ENCODE measurements at places on chromosomes 16 and 17.
A peak's percentile ranks its signal among the peaks of the same experiment; 100 is the strongest.

GRCh38 chr16:89120281-89120680, 26.6 kb downstream of the ACSF3 start:
- DNase-seq: no peak

DNA sequence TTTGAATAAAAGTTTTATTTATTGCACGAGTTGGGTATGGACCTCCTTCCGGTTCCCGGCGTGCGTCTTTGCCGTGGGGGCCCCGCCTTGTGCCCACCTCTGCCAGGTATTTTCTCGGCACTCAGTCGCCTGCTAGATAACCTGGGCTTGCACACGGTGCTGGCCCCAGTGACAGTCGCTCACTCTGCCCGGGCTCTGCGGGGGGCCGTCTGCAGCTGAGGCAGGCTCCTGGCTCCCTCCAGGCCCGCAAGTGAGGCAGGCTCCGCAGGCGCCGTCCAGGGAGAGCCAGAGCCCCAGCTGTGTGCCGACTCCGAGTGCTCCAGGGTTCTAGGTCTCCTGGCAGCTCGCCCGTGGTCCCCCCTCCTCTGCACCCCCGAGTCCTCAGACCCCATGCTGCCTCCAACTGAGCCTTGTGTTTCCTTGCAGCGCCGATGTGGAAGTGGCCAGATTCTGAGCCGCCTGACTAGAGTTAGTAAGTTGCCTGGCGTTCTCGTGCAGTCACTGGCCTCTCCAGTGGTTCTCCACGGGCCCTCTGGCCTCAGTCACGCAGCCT, 54.7 kb upstream of the PVALEF start:
- no peak for DNase-seq

DNA sequence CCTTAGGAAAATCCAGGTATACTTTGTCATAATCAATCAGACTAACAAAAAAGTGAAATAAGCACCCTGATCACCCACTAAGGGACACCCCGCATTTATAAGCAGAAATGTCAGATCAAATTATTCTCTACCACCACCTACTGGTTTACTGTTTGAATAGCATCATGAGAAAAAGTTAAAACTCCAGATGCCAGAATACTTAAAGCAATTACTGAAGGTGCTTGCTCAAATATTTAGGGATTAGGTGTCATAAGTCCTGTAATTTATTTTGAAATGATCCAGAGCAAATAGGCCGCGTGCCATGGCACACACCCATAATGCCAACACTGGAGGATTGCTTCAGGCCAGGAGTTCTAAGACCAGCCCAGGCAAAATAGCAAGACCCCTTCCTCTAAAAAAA, 2.3 kb downstream of the TOP2A start:
- peak; percentile 53 for DNase-seq

GRCh38 chr17:34412965-34413441, 50.0 kb upstream of the CCL1 start:
- DNase-seq: peak; percentile 11

- DNase-seq: no peak
Observed at GRCh38 chr16:81310045-81310644, 4.6 kb upstream of the GAN start.

DNA sequence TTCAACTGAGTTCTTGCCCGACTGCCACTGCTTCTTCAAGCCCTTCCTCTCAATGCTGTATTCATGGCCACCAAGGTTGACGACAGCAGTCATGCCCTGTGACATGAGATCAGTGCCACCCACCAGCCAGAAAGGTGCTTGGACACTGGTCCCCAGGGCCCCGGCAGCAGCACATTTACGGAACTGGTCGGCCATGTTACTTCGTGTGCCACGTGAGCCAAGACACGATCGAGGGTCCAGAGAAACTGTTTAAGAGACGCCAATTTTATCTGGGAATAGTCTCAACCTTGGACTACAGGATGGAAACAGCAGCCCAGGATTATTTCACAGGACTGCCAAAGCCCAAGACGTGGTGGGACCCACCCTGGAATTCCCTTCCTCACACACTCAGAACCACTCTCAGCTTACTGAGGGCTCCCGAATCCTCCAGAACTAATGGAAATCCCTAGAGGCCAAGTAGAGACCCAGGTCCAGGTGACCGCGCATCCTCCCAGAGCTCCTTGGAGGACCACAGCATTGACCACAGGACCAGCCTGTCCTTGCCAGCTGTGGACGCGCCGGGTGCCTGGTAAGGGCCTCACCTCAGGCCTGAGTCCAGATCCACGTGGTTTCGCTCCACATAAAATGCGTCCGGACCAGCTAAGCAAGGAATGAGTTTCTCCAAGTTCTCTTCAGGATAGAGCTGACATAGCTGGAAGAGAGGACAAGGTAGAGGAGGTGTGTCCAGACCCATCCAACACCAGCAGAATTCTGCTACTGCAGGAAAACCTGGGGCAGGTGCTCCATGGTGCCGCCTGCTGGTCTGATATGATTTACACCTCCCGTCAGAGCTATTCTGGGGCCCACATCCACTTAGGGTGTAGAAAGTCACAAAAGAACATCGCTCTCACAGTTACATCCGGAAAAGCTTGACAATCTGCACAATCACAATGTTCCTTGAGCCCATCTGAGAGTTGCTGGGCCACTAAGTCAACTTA, 28.2 kb downstream of the MAP1LC3B start:
- no peak for DNase-seq

DNA sequence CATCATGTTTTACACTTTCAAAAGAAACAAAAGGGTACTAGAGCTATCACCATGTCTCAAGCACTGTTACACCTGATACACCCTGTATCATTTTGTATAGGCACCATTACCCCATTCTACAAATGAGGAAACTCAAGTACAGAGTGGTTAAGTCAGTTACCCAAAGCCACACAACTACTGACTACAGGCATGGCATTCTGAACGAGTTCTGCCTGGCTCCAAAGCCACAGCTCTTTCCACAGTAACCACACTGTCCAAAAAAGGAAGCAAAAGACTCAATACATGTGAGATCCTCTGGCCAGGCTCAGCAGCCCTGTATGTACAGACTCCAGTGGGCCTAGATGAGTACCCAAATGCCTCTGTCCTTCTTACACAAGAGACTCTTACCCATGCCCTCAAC, 4.7 kb downstream of the DYNC1LI2 start:
- DNase-seq: no peak

GRCh38 chr17:321386-321941, 31.1 kb downstream of the RPH3AL start:
- DNase-seq: no peak

DNA sequence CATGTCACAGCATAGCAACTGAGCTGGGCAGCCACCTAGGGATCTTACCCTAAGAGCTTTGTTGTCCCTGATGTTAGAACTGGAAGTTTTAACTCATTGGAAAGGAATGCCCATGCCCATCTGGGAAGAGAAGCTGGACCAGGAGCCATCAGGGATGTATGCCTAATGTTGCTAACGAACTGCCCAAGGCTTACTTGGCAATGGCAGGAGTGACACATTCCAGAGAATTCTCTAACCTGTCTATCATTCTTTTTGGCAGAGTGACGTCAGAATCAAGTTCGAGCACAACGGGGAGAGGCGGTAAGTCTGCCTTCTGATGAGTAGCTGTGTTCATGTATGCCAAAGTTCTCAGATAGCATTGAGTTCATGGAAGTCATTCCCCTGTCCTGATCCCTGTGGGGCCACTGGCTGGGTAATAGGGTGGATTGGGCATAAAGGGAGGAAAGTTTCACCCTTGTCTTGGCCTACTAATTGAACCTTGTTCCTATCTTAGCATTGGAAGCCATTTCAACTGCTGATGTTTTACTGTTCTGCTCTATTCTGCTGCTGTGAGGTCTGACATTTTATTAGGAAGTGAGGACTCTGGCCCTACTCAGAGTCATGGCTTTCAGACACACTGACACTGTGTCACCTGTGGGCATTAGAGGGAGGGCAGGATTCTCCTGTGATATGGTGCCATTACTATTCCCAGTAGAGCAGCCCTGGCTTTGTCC, 23.7 kb downstream of the MAP3K3 start:
- no peak for DNase-seq

GRCh38 chr17:50832267-50832863, 3.0 kb upstream of the WFIKKN2 start:
- no peak for DNase-seq

GRCh38 chr17:55023626-55024025, 55.1 kb downstream of the STXBP4 start:
- DNase-seq: no peak

- no peak for DNase-seq
Observed at GRCh38 chr17:7222093-7222971, 2.6 kb downstream of the ACADVL start.

- DNase-seq: no peak
Observed at GRCh38 chr16:86476956-86477534, 33.3 kb upstream of the FOXF1 start.

GRCh38 chr16:2031081-2031577, 4.4 kb downstream of the NHERF2 start:
- no peak for DNase-seq

DNA sequence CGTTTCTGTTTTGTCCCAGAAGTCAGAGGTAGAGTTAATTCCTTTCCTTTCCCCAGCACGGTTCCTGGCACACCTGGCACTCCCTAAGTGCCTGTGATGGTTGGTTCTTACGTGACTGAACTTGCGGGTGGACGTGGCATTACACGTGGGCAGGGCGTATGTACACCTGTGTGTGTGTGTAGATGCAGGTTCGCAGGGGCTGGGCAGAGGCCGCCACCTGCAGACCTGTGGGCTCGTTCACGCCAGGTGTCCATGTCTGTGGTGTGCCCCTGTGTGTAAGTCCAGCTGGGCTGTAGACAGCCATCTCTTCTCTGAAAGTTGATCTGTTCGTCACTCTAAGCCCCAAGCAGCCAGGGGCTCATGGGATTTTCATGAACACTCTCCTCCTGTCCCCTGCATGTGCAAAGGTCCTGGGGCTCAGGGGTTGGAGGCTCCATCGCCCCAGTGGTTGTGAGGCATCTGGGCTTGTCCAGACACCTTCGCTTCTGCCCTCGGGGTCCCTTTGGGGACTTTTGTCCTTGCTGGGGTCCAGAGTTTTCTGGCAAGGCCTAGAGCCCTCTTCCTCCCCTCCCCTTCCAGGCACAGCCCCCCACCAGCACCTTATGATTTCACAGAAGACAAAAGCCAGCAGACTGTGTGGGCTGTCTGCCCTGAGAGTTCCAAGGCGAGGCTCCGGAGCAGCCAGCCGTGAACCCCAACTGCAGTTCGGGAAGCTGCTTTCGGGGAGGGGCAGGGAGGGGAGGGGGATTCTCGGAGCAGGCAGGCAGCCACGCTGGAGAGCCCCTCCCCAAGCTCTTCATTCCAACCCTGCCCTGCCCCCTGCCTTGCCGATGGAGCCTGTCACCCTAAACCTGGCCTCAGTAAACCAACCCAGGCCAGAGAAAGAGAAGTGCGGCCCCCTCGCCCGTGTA, 5.4 kb upstream of the FSCN2 start:
- DNase-seq: no peak

DNA sequence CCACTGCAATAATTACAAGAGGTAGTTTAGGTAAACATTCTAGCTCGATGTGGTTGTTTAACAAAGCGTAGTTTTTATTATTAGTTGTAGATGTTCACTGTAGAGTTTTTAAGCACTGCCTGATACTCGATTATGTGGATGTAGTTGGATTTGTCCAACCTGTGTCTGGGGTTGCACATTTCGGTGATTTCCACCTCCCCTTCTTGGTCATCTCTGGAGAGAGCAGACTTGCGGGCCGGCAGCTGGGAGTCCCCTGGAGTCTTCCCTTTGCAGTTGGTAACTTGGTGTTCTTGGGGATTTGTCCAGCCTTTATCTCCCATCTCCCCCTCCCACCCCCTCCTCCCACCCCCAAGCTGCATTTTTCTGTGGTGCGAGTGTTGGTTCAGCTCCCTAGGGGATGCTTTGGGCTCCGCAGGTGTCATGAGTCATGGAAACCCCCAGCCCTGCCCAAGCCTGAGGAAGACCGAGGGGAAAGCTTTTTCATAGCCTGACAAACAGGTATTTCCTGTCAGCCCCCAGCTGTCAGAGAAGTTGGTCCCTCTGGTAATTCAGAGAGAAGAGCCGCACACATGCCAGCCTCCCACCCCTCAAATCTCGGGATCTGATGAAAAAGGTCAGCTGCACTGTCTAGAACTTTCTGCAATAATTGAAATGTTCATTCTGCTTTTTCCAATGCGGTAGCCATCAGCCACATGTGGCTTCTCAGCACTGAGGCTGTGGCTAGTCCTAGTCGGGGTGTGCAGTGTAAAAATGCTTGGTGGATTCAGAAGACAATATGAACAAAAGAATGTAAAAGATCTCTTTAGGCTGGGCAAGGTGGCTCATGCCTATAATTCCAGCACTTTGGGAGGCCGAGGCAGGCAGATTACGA, 50.3 kb downstream of the KSR1 start:
- DNase-seq: no peak

- DNase-seq: no peak
Observed at GRCh38 chr16:88505405-88506082, 52.5 kb downstream of the ZFPM1 start.

GRCh38 chr17:65190467-65191097, 53.4 kb downstream of the RGS9 start:
- peak; percentile 67 for DNase-seq

GRCh38 chr17:50111673-50112655, 16.8 kb downstream of the PDK2 start:
- DNase-seq: no peak

DNA sequence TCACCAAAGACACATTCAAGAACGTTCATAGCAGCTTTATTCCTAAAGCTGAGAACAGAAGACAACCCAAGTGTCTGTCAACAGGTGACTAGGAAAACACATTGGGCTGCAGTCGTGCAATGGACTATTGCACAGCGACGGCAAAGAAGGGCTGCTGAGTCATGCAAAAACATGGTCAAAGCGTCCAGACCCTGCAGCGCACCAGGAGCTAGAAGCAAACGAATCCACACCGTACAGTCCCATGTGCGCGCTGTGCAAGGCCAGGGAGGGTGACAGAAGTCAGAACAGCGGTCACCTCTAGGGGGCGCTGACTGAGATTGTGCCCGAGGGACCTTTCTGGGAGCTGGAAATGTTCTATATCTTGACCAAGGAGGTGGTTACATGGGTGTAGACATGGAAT, 266.4 kb downstream of the MAF start:
- DNase-seq: no peak

- no peak for DNase-seq
Observed at GRCh38 chr16:10751291-10751697, 7.7 kb downstream of the NUBP1 start.

- no peak for DNase-seq
Observed at GRCh38 chr16:57084996-57085395, 7.4 kb upstream of the CPNE2 start.

DNA sequence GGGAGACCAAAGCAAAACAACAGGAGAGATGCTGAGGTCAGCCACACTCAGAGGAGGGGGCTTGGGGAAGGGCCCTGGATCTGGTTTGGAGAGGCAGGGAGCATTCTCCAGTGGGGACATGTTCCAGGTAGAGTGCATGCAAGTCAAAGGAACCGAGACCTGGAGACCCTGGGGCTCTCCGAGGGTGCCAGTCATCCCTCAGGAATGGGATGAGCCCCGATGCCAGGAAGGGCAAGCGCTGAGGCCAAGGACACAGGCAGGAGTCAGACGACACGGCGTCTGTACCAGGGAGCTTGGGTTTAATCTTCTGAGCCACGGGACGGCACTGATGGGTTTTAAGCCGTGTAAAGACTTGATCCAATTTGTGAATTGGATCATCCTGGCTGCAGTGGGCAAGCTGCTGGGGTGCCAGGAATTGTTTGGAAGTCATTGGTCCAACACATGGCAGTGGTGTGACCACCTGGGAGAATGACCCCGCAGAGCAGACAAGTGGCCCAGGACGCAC, 32.9 kb upstream of the ANKRD40CL start:
- DNase-seq: no peak
